NCI-H187 treated with DMSO at 0.1 percent for 48 hours (cell line): ENCODE measurements at places on chromosomes 16 and 17.

DNA sequence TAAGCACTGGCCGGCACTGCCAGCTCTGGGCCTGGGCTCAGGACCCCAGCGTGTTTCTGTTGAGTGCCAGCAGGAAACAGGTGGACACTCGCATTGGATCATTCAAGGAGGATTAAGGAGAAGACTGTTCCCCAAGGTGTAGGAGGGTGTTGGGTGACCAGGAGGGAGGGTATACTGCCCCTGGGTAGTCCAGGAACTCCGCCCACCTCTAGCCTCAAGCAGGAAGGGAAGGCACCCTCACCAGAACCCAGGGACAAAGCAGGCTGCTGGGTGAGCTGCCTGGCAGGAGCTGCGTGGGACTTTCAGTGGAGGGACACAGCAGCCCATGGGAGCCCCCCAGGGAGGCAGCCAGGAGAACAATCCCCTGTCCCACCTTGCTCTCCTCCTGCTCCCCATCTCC, 7.7 kb upstream of the RAB37 start:
- no peak for DNase-seq

DNA sequence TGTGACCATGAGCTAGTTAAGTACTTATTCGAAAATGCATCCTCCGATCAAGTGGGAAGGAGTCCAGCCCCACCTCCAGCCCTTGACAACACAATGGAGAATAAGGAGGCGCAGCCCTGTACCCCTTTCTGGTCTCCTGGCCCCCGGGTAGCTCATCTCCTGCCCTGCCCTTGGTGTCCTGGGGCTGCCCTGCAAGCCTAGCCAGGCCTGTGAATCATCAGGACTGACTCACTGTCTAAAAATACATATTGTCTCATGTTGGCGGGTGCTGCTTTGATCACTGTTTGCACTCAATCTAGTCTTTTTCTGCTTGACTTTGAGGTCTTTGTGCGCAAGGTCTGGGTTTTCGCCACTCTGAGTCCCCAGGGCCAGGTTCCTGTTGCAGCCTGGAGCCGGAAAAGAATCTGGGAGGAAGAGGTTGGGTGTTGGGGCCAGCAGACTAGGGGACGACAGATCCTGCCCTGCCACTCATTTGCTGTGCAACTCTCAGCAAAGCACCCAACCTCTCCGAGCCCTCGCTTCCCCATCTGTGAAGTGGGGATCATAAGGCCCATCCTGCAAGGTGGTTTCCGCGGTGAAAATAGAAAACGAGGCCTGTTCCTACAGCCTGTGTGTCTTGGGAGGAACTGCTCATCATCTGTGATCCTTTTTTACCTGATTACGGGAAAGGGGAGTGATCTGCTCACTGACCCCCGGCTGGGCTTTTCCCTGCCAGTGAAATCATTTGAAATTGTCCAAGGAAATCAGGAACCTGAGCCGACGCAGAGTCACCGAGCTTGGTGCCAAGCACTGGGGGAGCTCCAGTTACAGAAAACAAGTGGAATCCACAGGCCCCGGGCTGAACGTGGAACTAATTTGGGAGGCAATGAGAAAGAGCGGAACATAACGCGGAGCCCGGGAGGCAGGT, 230.4 kb downstream of the PARN start:
- no peak for DNase-seq

- DNase-seq: no peak
Observed at GRCh38 chr17:48254896-48255295, 147.3 kb downstream of the SNX11 start.

DNA sequence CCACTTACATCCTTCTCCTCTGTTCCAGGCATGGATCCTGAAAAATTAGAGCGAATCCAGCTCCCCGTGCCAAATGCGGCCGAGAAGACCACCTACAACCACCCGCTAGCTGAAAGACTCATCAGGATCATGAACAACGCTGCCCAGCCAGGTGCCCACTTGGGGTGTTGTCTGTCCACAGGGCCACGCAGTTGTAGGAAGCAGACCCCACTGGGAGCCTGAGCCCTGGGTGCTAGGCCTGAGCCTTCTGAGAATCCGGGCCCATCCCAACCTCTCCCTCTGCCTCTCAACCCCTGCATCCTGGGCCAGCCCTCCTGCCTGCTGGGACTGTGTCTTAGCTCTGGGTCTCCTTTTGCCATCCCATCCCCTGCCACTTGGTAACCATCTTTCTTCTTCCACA, 95.4 kb downstream of the CLEC16A start:
- DNase-seq: no peak

DNA sequence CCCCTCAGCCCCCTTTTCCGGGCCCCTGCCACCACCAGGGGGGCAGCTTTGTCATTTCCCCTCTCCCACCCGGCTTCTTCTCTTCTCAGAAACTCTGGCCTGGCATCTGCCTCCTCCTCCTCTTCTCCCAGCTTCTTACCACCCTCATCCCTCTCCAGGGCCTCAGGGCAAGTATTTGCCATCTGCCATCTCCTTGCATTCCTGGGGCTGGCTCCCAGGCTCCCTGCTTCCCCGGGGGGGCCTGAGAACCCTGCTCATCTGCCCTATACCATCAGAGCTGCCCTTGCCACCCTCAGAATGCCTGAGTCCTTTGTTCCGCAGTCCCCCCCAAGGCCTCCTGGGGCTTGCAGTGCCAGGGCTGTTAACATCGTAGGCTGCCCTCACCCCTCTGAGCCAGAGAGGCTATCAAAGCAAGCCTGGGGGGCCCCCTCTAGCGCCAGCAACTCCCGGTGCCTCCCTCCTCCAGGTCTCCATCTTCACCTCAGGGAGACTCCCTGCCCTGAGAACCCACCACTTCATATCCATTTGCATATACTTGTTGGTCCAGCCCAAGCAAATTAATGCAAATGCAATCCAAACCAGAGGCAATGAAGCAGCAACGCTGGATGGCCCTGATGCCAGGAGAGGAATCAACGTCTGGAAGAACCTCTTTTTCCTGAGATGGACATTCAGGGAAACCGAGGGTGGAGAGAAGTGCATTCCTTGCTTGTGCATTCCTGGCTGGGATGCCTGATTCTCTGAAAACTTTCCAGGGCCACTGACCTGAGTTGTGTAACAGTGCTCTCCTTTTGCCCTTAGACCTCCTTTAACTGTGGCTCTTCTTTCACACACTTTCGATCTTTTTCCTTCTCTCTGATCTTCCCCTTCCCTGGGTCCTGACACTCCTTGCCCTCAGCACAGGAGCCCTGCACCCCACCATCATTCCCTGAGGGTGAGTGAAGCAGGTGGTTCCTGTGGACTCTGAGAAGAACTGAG, 20.7 kb upstream of the SP2 start:
- DNase-seq: no peak

- DNase-seq: no peak
Observed at GRCh38 chr17:50107790-50108414, 12.8 kb downstream of the PDK2 start.

DNA sequence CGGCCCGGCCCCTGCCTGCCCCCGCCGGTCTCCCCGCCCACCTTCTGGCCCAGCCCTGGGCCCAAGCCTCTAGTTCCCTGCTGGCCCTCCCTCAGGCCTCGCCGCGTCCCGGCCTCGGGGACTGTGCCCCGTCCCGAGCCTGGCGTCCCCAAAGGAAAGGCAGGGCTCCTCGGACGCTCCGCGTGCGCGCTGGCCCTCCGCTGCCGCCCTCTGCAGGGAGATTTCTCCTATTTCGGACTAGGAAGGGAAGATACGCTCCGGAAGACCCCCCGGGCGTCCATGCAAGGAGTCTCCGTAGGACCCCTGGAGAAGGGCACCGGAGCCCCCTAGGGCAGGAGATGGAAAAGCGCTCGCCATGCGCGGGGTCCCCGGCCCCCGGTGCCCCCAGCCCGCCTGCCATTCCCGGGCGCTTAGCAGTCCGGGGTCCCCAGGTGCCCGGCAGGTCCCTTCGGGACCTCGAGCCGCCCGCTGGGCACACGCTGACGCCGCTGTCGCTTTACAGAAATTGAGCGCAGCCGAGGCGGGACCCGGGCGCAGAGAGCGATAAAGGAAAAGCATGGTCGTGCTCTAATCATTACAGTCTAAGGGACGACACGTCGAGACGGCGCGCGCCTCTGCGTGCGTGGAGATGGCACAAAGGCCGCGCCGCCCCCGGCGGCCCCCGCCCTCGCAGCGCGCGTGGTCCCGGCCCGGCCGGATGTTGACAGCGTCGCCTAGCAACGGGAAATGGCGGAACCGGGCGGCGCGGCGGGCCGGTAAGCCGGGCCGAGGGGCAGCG, at the start of gene CCDC40:
CCDC40 (plus strand) TSS at position 706 of the 778 bp plus-strand sequence; CDS start at position 727, 21 bp downstream.
- DNase-seq: no peak

GRCh38 chr17:8552577-8553320, 77.8 kb downstream of the MYH10 start:
- DNase-seq: no peak

DNA sequence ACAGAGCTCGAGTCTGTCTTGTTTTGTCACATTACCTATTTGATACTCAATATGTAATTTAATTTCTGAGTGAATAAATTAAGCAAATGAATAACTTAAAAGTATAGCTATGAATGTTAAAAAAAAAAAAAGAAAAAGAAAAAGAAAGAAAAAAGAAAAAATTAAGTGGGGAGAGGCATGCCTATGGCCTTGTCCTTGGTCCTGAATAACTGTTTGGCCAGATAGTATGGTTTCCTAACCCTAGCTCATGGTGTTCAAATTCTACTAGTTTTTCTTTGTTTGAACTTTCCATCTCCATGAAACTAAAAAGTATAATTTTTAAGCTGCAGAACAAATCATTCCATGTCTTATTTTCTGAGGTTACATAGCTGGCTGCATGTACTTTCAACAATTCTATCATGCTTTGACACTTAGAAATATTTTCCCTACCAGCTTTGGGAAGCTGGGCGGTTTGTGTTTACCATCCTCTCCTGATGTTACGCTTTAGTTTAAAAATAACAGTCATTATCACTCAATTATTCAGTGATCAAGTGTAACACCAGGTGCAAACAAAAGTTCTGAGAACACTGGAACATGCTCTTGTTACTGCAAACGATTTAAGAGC, 31.8 kb downstream of the TOX3 start:
- DNase-seq: no peak

DNA sequence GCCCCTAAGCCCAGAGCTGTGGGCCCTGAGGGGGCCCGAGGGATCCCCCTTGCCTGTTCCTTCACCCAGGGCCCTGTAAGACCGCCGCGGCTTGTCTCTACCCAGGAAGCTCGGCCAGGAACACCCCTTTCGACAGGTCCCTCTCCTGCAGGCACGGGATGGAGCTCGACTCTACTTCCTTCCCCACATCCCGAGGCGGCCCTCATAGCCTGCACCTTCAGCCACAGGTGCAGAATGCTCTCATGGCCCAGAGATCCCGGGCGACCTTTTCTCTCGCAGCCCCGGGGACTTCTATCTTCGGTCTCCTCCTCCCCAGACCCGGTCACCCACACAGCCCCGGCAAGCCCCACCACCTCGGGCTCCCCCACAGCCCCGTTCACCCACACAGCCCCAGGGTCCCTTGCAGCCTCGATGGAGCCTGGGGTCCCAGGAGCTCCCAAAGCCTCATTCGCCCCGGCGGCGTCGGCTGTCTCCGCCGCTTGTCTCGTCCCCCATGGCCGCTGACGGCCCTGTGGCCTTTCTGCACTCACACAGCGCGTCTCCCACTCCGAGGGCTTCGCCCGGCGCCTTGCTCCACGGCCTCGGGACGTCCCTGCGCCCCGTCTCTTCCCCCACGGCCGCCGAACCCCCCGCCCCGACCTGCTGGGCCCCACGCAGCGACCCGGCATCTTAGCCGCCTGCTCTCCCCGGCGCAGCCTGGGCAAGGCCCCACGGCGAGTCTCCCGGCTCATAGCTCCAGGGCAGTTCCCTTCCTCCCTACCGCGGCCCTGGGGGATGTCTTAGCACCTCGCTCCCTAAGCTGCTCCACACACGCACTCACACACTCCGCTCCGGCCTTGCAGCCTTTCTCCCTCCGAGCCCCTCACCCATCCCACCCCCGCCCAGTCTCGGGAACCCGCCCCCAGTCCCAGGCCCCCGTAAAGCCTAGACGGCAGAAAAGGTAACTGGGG, 650 bp downstream of the KIAA0753 start:
- DNase-seq: no peak

DNA sequence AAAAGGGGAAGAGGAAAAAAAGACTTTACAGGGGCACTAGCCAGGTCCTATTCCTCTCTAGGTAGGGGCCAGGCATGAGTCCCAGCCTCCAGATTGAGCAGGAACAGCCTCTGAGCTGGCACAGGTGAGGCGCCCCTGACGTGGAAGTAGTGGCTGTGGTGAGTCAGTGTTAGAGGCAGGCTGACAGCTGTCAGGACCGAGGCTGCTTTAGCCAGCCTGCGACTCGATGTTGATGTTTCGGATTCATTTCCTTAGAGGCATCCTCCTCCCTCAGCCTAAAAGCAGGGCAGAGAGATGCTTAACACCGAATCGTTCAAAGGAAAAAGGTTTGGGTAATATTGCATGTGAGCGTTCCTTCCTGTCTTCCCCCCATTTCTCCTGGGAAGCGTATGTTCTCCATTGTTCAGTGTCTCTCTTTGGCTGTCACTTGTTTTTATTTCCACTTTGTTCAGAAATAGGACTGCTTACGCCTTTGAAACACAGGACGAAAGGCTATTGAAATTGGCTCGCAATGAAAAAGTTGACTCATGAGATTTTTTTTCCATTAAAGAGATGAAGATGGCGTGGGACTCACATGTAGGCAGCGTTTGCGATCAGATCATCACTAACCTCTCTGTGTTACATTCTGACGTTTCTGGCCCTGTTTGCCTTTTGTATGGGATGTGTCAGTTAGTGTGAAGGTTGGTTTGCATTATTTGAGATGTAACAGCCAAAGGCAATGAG, 1.3 kb downstream of the KIAA0513 start:
- DNase-seq: no peak

DNA sequence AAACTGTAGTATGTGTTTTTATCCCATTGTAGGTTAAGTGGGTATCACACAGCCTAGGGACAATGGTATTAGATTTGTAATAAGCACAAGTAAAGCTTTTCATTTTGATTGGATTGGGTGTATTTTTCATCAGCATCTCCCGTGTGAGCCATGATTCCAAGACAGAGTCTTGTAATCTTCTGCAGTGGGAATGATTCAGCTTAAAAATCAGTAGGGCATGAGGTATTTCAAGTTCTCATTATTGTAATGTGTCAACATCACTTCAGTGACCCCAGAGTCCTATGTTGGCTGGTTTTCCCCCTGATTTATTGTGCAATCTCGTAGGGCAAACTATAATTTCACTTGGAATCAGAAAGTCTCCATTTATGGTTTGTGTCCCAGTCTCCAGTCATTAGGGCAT, 833.2 kb upstream of the RBFOX1 start:
- no peak for DNase-seq
